Breast epithelium (tissue), 4 donors: ENCODE measurements at places on chromosomes 3 and 15. TPM values are rescaled to one million over a fixed set of nuclear protein-coding genes. Genes with fewer than 3 reads are reported as not detected.

The PRR23B gene
- not detected for total RNA-seq

The CHCHD6 gene
- total RNA-seq = 21.2 TPM

The CD96 gene
- total RNA-seq = 1.4 TPM

GRCh38 chr3:171574556-171575240 lies 114.5 kb upstream of the TNIK start:
- no peak for DNase-seq

GRCh38 chr3:9015250-9015649 lies 52.0 kb upstream of the RAD18 start:
- DNase-seq = no peak

DNA sequence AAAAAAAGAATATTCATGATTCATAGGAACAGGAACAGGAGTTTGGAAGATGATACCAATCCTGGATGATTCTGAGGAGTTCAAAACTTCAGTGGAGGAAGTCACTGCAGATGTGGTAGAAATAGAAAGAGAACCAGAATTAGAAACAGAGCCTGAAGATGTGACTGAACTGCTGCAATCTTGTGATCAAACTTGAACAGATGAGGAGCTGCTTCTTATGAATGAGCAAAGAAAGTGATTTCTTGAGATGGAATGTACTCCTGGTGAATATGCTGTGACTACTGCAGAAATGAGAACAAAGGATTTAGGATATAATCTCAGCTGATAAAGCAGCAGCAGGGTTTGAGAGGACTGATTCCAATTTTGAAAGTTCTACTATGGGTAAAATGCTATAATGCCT lies 72.7 kb downstream of the GSK3B start:
- DNase-seq = no peak

DNA sequence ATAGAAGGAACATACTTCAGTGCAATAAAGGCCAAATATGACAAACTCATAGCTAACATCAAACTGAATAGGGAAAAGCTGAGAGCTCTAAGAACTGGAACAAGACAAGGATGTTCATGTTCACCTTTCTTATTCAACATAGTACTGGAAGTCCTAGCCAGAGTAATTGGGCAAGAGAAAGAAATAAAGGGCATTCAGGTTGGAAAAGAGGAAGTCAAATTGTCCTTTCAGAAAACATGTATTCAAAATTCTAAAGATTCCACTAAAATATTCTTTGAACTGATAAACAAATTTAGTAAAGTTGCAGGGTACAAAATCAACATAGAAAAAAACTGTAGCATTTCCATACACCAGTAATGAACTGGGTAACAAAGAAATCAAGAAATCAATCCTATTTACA lies 12.2 kb upstream of the ZNF197 start:
- no peak for DNase-seq
